Upper lobe of right lung (tissue), 1 donor: ENCODE measurements at places on chromosomes 11 and 22.
A peak's percentile ranks its signal among the peaks of the same experiment; 100 is the strongest.

GRCh38 chr11:120719348-120719747, 207.8 kb downstream of the GRIK4 start:
- H3K4me1 ChIP-seq, result no peaks in the 10 kb centered on the region
- DNase-seq, result no peak

DNA sequence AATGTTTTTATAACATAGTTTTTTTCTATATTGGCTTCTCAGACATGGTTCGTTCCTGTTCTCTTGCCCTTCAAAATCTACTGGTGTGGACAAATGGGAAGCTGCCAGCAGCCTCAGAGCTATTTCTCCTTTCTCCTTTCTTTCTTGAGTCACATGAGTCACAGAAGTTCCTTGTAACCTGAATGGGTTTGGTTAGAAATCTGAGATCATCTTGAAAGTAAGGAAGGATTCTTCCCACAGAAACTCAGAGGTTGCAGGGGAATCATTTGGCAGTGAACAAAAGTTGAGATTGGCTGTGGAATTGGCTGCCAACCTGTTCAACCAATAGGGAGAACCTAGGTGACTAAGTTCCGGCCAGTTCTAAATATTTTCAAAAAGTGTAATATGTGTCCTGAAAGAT, 12.5 kb downstream of the PLET1 start:
- H3K4me3 ChIP-seq, result no peak overlapping the region
- DNase-seq, result no peak
- H3K4me1 ChIP-seq, result no peaks in the 10 kb centered on the region
- H3K27me3 ChIP-seq, result no peaks in the 10 kb centered on the region
- no peaks in the 10 kb centered on the region for H3K36me3 ChIP-seq

DNA sequence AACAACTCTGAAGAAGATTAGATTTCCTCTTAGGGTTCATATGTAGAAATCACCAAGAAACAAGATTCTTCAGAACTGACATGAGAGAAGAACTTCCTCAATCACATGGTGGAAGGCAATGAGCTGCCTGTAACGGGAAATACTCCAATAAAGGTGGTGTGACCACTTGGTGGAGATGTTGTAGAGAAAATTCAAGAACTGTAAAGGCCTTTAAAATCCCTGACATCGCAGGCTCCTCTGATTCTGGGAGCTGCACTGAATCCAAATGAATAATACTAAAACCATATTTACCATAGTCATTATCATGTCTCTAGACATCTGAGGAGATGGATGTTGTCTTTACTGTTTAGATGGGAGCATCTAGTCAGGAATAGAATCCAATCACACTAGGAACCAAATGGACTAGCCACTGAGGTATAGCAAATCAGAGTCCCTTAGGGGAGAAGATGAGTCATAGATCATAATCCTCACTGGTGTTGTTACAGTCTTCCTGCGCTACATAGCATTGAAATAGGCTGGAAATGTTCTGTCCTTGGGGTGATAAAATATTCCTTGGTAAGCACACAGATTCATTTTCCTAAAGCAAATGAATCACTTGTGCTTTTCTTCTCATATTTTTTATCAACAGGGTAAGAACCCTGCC, 321.6 kb upstream of the TENM4 start:
- H3K4me3 ChIP-seq, result no peak overlapping the region
- H3K27ac ChIP-seq, result no peak overlapping the region
- DNase-seq, result no peak
- H3K27me3 ChIP-seq, result no peaks in the 10 kb centered on the region
- no peaks in the 10 kb centered on the region for H3K4me1 ChIP-seq
- H3K36me3 ChIP-seq, result no peaks in the 10 kb centered on the region

GRCh38 chr11:85826116-85826855, 15.3 kb upstream of the SYTL2 start:
- H3K36me3 ChIP-seq, result no peaks in the 10 kb centered on the region
- no peak overlapping the region for H3K4me3 ChIP-seq
- no peaks in the 10 kb centered on the region for H3K27me3 ChIP-seq
- no peak overlapping the region for H3K27ac ChIP-seq
- peaks cover 4% of the 10 kb centered on the region for H3K4me1 ChIP-seq

GRCh38 chr11:69695581-69695980, 8.2 kb downstream of the FGF19 start:
- no peak for DNase-seq
- peaks cover 45% of the 10 kb centered on the region for H3K27me3 ChIP-seq
- H3K4me3 ChIP-seq, result no peak overlapping the region

- H3K27ac ChIP-seq, result no peak overlapping the region
- DNase-seq, result peak; percentile 13
- peaks cover 4% of the 10 kb centered on the region for H3K4me1 ChIP-seq
- no peak overlapping the region for H3K4me3 ChIP-seq
- H3K36me3 ChIP-seq, result no peaks in the 10 kb centered on the region
Measured at GRCh38 chr11:73233211-73233610, 15.1 kb downstream of the P2RY2 start.

DNA sequence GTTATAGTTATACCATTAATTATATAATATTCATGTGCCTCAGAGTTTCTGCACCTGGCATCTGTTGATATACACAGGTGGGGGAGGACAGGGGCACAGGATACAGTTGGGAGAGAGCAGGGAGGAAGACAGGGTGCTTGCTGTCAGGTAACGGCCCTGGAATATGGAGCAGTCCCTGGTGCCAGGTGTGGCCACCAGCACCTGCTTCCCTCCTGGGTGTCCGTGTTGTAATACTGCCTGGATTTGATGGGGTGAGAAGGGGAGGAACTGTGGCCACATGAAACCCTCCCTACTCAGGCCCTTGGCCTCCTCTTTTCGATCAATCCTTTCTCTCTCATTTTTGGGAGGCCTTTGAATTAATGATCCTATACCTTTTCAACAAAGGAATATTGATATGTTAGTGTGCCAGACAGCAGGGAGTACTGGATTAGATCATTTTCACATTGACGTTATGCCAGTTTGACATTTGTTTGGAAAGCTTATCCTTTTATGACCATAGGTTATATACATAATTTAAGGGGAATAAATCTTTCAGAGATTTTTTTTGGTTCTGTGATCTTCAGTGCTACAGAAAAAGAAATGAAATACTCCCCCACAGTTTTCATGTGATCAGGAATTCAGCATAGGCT, 88.6 kb downstream of the TEAD1 start:
- no peak overlapping the region for H3K4me3 ChIP-seq
- H3K27ac ChIP-seq, result no peak overlapping the region
- no peaks in the 10 kb centered on the region for H3K4me1 ChIP-seq
- H3K27me3 ChIP-seq, result no peaks in the 10 kb centered on the region

- DNase-seq, result peak; percentile 78
- no peaks in the 10 kb centered on the region for H3K27me3 ChIP-seq
- H3K4me3 ChIP-seq, result peak within 1 kb of the TSS; percentile 48
- peaks cover 17% of the 10 kb centered on the region for H3K36me3 ChIP-seq
- peaks cover 18% of the 10 kb centered on the region for H3K4me1 ChIP-seq
Measured at GRCh38 chr11:117199053-117199915, at the start of gene TAGLN. Gene TAGLN, plus strand, starts transcription at chr11:117199370. Its CDS starts 3,644 bp downstream, at chr11:117203014.

GRCh38 chr22:23804781-23805291, 18.1 kb downstream of the SMARCB1 start:
- H3K27me3 ChIP-seq, result no peaks in the 10 kb centered on the region
- no peak overlapping the region for H3K27ac ChIP-seq
- no peak for DNase-seq

DNA sequence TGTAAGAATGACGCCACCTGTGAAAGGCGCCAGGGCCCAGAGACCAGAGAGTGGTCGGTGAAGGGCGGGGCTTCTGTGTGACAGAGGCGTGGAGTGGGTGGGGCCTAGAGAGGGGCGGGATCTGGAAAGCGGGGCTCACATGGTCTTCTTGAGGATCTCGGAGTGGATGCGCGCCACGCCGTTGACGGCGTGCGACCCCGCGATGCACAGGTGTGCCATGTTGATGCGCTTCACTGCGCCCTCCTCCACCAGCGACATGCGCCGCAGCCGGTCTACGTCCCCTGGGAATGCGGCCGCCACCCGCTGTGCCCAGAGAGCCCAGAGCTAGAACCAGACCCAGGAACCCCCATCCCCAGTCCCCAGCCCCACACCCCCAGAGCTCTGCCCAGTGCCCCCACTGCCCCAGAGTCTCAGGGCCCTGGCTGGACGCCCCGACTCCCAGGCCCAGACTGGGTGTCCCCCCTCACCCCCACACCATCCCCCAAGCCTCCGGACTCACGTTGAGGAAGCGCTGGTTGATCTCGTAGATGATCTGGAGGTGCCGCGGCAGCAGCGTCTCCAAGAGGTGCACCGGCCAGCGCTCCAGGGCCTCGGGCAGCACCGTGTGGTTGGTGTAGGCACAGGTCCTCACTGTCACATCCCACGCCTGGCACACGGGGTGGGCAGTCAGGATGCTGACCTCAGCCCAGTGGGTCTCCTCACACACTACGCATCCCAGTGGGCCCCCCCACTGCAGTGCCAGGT, 6.2 kb downstream of the PYGM start:
- H3K27me3 ChIP-seq, result no peaks in the 10 kb centered on the region
- H3K27ac ChIP-seq, result no peak overlapping the region
- H3K36me3 ChIP-seq, result no peaks in the 10 kb centered on the region
- peak; percentile 63 for DNase-seq
- H3K4me1 ChIP-seq, result no peaks in the 10 kb centered on the region
- no peak overlapping the region for H3K4me3 ChIP-seq

DNA sequence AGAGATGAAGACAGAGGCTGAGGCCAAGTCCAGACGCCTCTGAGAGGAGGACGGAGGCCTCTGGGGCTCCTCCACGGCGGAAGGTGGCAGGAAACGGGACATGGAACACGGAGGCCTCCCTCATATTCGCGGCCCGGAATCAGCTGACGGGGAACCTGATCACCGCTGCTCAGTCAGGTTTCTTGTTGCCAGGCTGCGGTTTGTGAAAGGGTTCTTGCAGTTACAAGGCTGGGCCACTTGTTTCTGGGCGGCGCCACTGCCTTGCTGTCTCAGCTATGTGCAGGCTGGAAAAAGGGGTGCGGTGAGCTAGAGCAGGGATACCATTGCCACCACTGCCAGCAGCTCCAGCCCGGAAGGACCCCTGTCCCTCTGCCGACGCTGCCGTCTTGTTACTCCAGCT, 10.0 kb upstream of the MMP1 start:
- H3K4me1 ChIP-seq, result no peaks in the 10 kb centered on the region
- H3K4me3 ChIP-seq, result no peak overlapping the region
- H3K27me3 ChIP-seq, result no peaks in the 10 kb centered on the region
- H3K36me3 ChIP-seq, result no peaks in the 10 kb centered on the region

- H3K27me3 ChIP-seq, result no peaks in the 10 kb centered on the region
- no peak for DNase-seq
- no peaks in the 10 kb centered on the region for H3K36me3 ChIP-seq
- H3K4me3 ChIP-seq, result no peak overlapping the region
Measured at GRCh38 chr11:83306200-83307080, 20.3 kb upstream of the CCDC90B start.

DNA sequence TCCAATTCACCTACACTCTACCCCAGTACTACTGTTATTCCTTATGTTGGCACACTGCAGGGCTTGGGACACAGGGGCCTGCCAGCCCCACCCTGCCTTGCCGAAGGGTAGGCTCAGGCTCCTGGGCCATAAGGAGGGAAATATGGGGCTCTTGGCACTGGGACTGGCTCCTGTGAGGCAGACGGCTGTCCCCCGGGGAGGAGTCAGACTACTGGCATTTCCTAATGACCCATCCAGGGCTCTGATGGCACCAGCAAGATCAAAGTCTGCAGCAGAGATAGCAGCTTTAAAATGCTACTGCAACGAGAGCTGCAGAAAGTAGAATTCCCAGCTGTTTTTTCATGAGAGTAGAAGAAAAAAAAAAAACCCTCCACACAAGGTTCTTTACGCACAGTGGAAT, 42.2 kb upstream of the CYP2D6 start:
- H3K27ac ChIP-seq, result no peak overlapping the region
- no peak for DNase-seq
- H3K4me1 ChIP-seq, result no peaks in the 10 kb centered on the region
- no peak overlapping the region for H3K4me3 ChIP-seq
- H3K36me3 ChIP-seq, result peaks cover 17% of the 10 kb centered on the region

GRCh38 chr22:37529652-37530345, 10.6 kb upstream of the CARD10 start:
- no peaks in the 10 kb centered on the region for H3K36me3 ChIP-seq
- H3K27ac ChIP-seq, result no peak overlapping the region
- H3K4me1 ChIP-seq, result peaks cover 5% of the 10 kb centered on the region

DNA sequence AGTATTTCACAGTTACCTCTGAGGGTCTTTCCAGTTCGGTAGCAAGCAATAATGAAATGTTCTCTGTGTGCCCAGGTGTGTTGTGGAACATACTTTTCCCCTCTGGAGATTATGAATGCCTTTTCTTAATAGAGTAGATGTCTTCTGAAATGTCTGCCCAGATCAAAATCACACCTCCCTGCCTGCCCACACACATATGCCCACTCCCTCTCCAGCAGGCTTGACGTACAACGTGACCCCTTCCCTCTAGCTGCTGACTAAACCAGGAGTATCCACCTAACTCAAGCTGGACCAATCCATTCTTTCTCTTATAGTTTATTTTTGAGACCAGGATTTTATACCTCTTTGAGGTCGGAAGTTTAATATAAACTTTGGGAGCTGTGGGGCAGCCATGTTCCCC, 48.7 kb downstream of the ME3 start:
- no peak overlapping the region for H3K4me3 ChIP-seq
- H3K4me1 ChIP-seq, result peaks cover 9% of the 10 kb centered on the region
- H3K36me3 ChIP-seq, result no peaks in the 10 kb centered on the region
- no peak overlapping the region for H3K27ac ChIP-seq

GRCh38 chr11:18527512-18527911, 770 bp upstream of the TSG101 start:
- peaks cover 16% of the 10 kb centered on the region for H3K4me1 ChIP-seq
- H3K27me3 ChIP-seq, result no peaks in the 10 kb centered on the region
- DNase-seq, result no peak
- H3K4me3 ChIP-seq, result peak overlapping the region; percentile 86
- H3K36me3 ChIP-seq, result peaks cover 15% of the 10 kb centered on the region

GRCh38 chr11:17877886-17878285, 135.0 kb downstream of the SERGEF start:
- no peak overlapping the region for H3K27ac ChIP-seq
- H3K36me3 ChIP-seq, result no peaks in the 10 kb centered on the region
- H3K27me3 ChIP-seq, result no peaks in the 10 kb centered on the region
- no peaks in the 10 kb centered on the region for H3K4me1 ChIP-seq
- DNase-seq, result no peak
- H3K4me3 ChIP-seq, result no peak overlapping the region
